NCI-H1436 (cell line): ENCODE measurements at places on chromosomes 5 and 9.
A peak's percentile ranks its signal among the peaks of the same experiment; 100 is the strongest.

DNA sequence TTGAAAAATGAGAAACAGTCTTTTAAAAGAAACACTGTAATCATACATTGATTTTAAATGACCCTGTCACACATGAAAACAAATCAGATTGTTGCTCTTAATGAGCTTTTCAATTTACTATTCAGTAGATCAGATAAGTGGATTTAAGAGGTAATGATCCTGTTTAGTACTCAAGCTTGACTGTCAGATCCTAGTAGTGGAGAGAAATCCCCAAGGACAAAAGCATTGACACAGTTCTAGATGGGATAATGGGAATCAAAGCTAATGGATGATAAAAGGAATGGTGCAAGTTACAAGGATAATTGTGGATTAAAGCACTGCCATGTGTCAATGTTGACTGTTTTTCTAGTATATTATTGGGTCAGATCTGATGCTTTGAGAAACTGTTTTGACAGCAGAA is 142.3 kb upstream of the TLX3 start:
- DNase-seq = peak; percentile 44

GRCh38 chr9:133521122-133522072 is 3.4 kb downstream of the MYMK start:
- no peak for DNase-seq

DNA sequence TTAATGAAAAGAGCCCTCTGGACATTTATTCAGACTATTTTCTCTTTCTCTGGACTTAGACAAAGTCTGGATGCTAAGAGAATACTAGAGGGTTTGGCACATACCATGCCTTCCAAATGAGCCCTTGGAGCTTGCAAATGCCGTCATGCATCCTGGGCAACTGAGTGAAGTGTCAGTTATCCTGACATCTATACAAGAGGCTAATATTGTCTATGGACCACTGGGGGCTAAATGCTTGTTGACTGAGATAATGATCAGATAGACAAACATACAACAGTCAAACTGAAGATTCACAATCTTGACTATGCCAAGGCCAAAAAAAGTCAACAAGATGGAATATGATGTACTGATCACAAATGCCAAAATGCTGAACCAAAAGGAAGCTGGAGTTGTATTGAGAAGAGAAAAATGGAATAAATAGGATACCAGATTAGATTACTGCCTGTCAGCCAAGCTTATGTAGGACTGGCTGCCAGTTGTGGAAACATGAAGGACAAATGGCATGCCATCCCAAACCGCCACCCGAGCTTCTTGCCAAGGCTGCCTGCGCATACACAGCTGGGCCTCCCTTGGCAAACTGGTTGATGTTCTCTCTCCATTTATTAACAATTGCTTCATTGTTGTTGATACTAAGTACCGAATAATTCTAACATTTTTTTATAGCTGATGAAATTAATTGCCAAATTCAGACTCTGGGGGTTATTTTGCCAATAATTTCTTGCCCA is 240.1 kb upstream of the GRAMD2B start:
- no peak for DNase-seq

DNA sequence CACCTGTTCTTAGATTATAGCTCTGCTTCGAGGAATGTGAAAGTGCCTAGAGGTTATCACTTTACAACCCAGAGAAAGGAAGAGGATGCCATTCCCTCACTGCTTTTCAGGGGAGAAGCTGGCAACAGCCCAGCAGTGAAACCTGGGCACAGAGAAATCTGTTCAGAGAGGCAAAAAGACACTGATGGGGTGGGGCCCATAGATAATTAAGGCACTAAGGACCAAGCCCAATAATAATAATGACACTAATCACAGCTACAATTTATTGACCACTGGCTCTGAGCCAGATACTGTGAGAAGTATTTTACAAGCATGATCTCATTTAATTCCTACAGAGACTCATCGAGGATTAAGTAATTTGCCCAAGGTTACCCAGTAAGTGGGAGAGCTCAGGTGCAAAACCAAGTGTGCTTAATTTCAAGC is 168.3 kb downstream of the PIK3R1 start:
- no peak for DNase-seq

DNA sequence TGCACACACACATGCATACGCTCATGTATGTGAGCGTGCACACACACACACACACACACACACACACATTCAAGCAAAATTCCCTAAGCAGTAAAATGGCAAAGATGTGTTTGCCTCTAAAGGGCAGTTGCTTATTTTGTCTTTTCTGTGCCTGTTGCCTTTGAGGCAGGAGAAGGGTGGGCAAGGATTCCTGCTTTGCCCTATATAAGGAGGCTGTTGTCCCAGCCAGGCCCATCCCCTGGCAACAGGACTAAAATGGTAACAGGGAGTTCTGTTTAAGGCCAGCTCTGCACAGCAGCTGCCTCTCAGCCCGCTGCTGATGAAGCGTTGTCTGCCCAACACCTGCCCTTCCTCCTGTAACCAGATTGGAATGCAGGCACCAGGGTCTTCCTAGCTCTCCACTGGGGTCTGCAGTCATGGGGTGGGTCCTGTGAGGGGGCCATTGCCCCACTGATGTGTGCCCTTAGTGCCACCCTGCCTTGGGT is 64.4 kb downstream of the PPARGC1B start:
- DNase-seq = no peak

DNA sequence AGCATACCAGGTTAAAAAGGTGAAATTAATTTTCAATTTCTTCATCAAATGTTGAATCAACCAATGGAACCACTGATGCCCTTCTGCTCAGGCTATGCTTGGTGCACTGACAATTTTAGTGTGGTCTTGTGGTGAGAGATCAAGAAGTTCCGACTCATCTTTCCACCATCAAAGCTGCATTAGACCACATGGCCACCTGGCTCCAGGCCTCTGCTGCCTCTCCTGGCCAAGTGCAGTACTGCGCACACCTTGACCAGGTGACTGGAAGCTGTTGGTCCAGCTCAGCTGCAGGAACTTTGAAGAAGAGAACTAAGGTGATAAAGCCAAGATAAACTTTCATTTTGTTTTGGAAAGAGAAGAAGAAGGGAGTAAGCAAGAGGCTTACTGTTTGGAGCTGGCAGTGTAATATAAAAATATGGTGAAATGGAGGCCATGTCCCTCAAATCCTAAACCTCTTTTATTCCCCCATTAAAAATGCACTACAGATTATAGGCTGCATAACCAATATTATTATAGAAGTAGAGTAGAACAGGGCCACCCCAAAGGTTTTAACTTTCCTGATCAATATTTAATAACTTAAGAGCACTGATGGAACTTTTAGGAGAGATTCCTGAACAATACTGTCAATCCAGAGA is 315.5 kb upstream of the C9orf72 start:
- DNase-seq = no peak

- no peak for DNase-seq
These were observed 58.8 kb upstream of the GGTA1 start for GRCh38 chr9:121558473-121558872.
